Stimulated activated CD8-positive, alpha-beta memory T cell treated with anti-CD3 and anti-CD28 coated beads, Interleukin-15, amount 100 ng/mL, for 4 hours (primary cell): ENCODE measurements at places on chromosomes 13 and 19.

- DNase-seq: no peak
Observed at GRCh38 chr13:104847922-104848321, 1687.5 kb downstream of the EFNB2 start.

DNA sequence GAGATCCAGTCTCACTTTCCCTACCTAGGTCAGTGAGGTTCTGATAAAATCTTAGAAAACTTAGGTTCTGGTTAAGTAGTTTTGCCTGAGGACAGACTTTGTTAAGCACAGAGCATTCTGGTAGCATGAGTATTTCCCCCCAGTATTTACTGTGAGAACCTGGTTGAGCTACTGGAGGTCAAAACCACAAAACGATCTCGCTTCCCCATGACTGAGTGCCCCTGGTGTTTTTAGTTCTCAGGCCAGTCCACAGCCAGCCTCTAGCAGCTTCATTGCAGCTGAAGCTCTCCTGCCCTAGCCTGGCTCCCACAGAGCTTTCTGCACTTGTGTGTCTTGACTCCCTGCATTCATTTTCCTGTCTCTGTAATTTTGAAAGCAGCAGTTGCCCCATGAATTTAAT, 1138.2 kb downstream of the UQCRFS1 start:
- DNase-seq: no peak

GRCh38 chr19:46756544-46756888, 10.3 kb upstream of the STRN4 start:
- no peak for DNase-seq

GRCh38 chr13:94674609-94675348, 37.6 kb downstream of the SOX21 start:
- DNase-seq: no peak

GRCh38 chr19:4523306-4524110, 5.2 kb upstream of the PLIN4 start:
- no peak for DNase-seq

DNA sequence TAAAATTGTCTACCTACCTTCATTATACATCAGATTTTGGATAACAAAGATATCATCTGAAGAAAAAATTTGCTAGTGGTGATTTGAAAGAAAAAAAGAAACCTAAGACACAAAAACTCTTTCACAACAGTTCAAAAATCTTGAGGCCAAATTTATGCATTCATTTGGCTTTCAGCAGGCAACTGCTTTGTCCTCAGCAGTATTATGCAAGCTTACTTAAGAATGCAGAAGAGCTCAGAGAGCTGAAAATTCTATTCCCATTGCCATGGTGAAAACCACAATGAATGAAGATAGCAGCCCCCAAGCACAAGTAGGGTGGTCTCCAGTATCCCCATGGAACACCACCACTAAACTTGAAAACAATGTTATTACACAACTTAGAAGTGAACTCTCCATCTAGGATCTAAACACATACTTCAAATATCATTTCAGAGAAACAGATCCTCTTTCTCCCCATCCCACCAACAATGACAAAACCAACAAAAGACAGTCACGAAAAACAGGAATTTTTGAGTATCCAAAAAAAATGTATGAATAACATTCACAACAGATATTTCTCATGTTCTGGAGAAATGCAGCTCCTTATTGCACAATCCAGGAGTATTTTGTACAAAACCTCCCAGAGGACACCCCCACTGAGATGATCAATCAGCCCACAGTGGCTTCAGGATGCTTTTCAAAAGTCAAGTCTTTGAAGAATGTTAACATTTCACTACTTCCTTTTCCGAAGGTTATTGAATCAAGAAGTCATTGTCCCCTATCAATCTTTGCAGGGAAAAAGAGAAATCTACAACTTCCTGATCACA, 192.7 kb downstream of the LHFPL6 start:
- DNase-seq: no peak

- DNase-seq: no peak
Observed at GRCh38 chr13:50707628-50708027, 135.9 kb downstream of the DLEU7 start.

- DNase-seq: no peak
Observed at GRCh38 chr13:101453784-101454201, 1.3 kb downstream of the ITGBL1 start.

- DNase-seq: no peak
Observed at GRCh38 chr13:97559981-97560380, 126.0 kb downstream of the RAP2A start.

GRCh38 chr19:840519-841206, at the start of gene PRTN3:
Gene PRTN3, plus strand, starts transcription at chr19:840999. Its CDS starts 10 bp downstream, at chr19:841009.
- DNase-seq: no peak
